ENCODE measurements at places on chromosomes 7 and 10.

- no peaks in the 10 kb centered on the region for H3K27me3 ChIP-seq
- no peak for DNase-seq
- no peaks in the 10 kb centered on the region for H3K36me3 ChIP-seq
- H3K4me1 ChIP-seq: peaks cover 30% of the 10 kb centered on the region
- no peak overlapping the region for H3K27ac ChIP-seq
These were observed 48.5 kb upstream of the ABLIM1 start for GRCh38 chr10:114706458-114707055.

- H3K27me3 ChIP-seq: no peaks in the 10 kb centered on the region
- no peaks in the 10 kb centered on the region for H3K36me3 ChIP-seq
- no peak overlapping the region for H3K4me3 ChIP-seq
These were observed 5.3 kb upstream of the MAGI2 start for GRCh38 chr7:79458796-79459195.

GRCh38 chr7:129801882-129802281 is 150.9 kb downstream of the UBE2H start:
- no peaks in the 10 kb centered on the region for H3K4me1 ChIP-seq
- H3K36me3 ChIP-seq: no peaks in the 10 kb centered on the region
- H3K27ac ChIP-seq: no peak overlapping the region

- no peaks in the 10 kb centered on the region for H3K4me1 ChIP-seq
- H3K27me3 ChIP-seq: no peaks in the 10 kb centered on the region
- H3K27ac ChIP-seq: no peak overlapping the region
- no peak overlapping the region for H3K4me3 ChIP-seq
- no peaks in the 10 kb centered on the region for H3K36me3 ChIP-seq
- DNase-seq: no peak
These were observed 260.1 kb downstream of the CCDC3 start for GRCh38 chr10:12741360-12741804.
